ENCODE measurements at places on chromosomes 2 and 18.

DNA sequence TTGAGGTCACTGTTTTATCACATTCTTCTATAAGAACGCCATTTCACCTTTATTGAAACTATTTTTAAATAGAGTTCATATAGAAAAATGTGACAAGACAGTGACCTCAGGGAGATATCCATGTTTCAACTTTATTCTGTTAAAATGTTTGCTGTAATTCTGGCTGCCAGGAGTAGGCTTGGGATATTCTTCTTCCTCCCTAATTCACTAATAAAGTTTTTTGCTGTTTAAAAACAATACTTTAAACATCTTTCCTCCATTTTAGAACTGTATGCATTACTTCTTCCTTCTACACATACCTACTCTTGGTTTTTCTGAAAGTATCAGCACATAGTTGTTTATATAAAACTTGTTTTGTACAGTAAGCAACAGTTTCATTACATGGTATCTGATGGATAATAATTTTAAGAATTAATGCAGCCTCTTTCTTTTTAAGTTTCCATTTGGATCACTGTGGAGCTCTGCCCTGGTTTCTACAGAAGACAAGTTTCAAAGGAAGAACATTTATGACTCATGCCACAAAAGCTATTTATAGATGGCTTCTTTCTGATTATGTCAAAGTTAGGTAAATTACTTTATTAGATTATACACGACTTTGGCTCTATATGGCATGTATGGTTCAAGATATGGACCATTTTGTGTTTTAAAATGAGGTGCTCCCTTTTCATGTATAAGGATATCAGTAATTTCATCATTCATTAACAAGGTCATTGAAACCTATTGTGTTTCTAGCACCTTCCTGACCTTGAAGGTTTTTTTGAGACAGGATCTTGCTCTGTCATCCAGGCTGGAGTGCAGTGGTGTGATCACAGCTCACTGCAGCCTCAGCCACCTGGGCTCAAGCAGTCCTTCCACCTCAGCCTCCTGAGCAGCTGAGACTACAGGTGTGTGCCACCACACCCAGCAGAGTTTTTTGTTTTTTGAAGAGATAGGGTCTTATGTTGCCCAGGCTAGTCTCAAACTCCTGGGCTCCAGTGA lies 7.2 kb downstream of the CPSF3 start:
- no peak for DNase-seq

GRCh38 chr2:167701651-167702050 lies 545.7 kb downstream of the STK39 start:
- DNase-seq: no peak

GRCh38 chr2:55011831-55012671 lies 38.2 kb downstream of the RTN4 start:
- no peak for DNase-seq

DNA sequence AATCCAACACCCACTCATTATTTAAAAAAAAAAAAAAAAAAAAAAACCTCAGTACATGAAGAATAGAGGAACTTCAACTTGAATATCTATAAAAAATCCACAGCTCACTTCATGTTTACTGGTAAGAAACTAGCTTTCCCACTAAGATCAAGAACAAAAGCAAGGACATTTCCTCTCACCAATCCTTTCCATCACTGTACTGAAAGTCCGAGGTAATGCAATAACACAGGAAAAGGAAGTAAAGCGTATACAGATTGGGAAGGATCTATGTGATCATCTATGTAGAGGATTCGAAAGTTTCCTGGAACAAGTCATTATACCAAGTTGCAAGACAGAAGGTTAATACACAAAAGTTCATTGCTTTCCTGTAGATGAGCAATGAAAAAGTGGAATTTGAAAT lies 63.2 kb downstream of the ROCK2 start:
- no peak for DNase-seq

GRCh38 chr2:37396890-37397565 lies 52.6 kb downstream of the QPCT start:
- DNase-seq: no peak

GRCh38 chr2:218398437-218399390 lies 954 bp upstream of the CTDSP1 start:
- DNase-seq: peak; percentile 29

DNA sequence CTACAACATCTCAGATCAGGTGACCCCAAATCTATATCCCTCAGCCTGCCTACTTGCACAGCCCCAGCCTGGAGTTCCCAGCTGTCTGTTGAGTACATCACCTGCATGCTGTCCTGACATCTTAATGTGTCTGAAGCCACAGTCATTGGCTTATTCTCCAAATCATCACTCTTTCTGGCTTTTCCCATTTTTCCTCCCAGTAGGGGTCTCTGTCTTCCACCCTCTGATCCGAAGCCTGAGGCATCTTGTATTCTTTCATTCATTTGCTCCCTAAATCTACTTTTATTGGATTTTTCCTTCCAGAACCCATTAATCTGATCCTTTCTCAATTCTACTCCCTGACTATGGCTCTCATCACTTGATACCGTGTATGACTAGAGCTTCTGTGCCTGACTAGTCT lies 332.9 kb upstream of the DCC start:
- DNase-seq: no peak

DNA sequence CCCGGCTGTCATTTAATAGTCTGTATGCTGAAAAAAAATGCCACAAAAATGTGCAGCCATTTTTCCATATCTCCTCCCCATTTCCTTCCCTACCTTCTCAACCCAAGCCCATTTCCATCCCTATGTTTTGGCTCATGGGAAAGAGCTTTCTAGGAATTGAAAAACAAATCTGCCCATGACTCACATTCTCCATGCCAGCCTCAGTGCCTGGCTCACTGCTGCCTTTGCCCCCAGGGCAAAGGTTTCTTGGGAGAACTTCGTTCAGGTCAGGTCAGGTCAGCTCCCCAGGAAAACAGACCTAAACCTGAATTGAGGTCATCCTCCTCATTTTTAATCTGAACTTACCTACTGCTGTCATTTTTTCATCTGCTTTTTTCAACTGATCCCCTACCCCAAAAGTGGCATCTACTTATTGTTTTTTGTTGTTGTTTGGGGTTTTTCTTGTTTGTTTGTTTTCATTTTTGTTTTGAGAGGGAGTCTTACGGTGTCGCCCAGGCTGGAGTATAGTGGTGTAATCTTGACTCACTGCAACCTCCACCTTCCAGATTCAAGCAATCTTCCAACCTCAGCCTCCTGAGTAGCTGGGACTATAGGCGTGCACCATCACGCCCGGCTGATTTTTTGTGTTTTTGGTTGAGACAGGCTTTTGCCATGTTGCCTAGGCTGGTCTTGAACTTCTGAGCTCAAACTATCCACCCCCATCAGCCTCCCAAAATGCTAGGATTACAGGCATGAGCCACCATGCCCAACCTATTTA lies 66.7 kb downstream of the FECH start:
- no peak for DNase-seq

GRCh38 chr2:166444306-166444705 lies 49.7 kb downstream of the SCN7A start:
- DNase-seq: no peak
